Adipose tissue (tissue), 3 donors: ENCODE measurements at places on chromosomes 16 and 17. TPM values are rescaled to one million over a fixed set of nuclear protein-coding genes. Genes with fewer than 3 reads are reported as not detected.

Gene CCL15
- not detected for polyA plus RNA-seq

Gene GFAP
- polyA plus RNA-seq: 3.4 TPM

Gene ZG16
- polyA plus RNA-seq: 0.23 TPM

Gene ZNF205
- 16.0 TPM for polyA plus RNA-seq

Gene ODAD4
- 0.48 TPM for polyA plus RNA-seq

Gene KCNH6
- 0.92 TPM for polyA plus RNA-seq

Gene CA10
- 0.09 TPM for polyA plus RNA-seq

Gene RGS9
- polyA plus RNA-seq: 0.92 TPM

Gene FNDC8
- 0.03 TPM for polyA plus RNA-seq

Gene CCL4
- polyA plus RNA-seq: 0.84 TPM
